OCI-M1 (cell line): ENCODE measurements at places on chromosomes 3 and 15.

- DNase-seq = no peak
Measured at GRCh38 chr3:25944329-25944728, 154.4 kb downstream of the OXSM start.

- DNase-seq = no peak
Measured at GRCh38 chr15:67717776-67718175, 107.5 kb upstream of the SKOR1 start.

- DNase-seq = no peak
Measured at GRCh38 chr15:39555885-39556284, 25.0 kb upstream of the THBS1 start.

GRCh38 chr3:177724020-177724638 lies 526.8 kb upstream of the TBL1XR1 start:
- no peak for DNase-seq

DNA sequence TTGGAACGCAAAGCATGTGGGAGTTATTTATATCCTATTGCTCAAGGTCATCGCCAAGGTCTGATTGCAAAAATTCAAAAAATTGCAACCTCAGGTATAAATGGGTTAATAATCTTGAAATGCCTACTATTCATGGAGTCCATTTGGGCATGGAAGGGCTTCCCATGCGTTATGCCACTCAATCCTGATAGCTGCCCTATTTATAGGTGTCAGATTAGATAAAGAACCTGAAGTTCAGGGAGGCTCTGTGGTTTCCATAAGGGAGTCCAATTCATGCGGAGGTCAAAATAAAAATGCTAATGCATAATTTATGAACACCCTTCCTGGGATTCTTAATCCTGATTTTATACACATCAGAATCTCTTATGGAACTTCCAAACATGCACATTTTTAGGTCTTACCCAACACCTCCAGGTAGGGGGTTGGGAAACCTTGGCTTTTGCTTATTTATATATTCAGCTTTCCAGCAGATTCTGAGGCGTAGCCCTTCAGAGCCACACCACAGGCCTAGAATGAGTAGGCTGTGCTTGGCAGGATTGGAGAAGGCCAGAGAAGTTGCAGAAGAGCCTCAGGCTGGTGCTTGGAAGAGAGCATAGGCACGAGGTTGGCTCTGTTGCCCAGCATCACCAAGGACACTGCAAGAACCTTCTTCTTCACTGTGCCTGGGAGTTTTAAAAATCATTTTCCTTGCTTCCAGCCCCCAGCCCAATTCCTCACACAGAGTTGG lies 324.4 kb upstream of the CFAP20DC start:
- no peak for DNase-seq

DNA sequence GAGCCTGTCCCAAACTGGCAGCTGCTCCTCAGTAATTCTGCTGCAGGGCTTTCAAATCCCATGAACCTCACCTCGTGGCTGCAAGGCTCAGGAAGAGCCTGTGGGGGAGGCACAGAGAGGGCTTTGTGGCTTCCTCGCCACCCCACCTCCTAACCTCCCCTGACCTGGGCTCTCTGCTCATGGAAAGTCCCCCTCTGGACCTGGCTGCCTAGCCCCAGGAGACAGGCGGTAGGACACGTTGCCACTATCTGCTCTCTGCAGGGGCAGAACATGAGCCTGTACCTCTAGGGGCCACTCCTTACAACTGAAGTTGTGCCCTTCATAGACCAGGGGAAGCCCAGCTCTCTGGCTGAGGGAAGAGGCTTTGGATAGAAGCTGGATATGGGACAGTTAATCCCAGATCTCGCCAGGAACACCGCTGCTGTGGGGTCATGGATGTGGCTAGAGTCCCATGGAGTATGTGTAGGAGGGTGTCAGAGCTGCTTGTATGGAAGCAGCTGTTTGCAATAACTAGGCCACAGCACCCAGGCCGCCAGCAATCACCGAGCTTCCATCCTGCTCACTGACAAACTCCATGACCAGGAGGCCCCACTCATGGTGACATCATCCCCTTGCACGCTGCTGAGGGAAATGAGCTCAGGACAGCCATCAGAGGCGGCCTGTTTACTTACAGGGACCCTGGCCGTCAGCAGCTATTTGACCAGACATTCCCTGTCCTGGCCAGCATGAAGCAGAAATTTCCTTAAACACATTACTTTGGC lies 34.0 kb upstream of the CILP start:
- DNase-seq = no peak

- DNase-seq = peak; percentile 30
Measured at GRCh38 chr3:59313365-59313764, 263.5 kb upstream of the CFAP20DC start.
